ENCODE measurements at places on chromosomes 3 and 15.

- DNase-seq: no peak
Measured at GRCh38 chr3:41120460-41120859, 78.8 kb upstream of the CTNNB1 start.

- DNase-seq: no peak
Measured at GRCh38 chr15:74653426-74654102, 37.9 kb downstream of the CLK3 start.

DNA sequence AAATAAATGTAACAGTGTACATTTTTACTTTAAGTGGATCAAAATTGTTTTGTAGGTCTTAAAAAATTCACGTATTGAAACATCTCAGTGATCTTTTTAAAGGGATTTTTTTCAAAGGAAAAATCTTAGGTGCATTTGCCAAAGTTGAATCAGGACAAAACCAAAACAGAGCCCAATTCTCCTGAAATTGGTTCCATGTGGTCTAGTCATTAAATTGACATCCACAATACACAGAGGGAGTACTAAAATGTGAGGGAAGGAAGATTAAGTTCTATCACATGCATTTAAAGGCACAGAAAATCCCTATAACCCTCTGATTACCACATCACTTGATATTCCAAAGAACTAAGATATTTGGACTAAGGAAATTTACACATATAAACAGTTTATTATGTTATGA, 39.3 kb upstream of the HDC start:
- no peak for DNase-seq

DNA sequence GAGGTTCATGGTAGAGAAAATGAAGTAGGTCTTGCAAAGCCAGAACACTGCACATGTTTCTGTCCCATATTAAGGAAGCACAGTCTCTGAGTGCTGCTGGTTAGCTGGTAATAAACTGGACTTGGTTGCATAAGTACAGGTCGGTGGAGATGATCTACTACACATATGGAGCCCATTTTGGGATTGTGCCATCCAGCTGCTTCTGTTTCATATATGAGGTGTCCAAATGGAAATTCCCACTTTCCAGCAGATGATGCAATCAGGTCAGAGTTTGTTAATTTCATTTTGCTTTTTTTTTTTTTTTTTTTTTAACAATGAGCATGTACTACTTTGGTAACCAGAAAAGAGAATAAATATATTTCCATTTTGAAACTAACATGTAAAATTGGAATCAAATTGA, 122.6 kb downstream of the SATB1 start:
- no peak for DNase-seq

DNA sequence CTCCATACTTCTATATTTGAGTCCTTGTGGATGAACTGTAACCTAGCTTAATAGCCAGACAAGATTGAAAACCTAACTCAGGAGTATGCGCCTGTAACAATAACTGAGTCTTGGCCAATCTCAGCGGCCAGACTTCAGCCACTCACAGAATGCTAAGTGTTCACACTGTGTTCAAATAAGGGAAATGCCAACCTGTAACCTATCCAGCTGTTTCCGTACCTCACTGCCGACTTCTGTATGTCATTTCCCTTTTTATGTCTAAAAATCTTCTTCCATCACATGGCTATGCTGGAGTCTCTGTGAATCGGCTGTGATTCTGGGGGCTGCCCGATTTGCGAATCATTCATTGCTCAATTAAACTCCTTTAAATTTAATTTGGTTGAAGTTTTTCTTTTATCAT, 169.2 kb downstream of the NFKBIZ start:
- no peak for DNase-seq

GRCh38 chr15:29612701-29613100, 209.6 kb downstream of the TJP1 start:
- DNase-seq: no peak

- DNase-seq: no peak
Measured at GRCh38 chr3:119184796-119185570, 11.6 kb downstream of the UPK1B start.

DNA sequence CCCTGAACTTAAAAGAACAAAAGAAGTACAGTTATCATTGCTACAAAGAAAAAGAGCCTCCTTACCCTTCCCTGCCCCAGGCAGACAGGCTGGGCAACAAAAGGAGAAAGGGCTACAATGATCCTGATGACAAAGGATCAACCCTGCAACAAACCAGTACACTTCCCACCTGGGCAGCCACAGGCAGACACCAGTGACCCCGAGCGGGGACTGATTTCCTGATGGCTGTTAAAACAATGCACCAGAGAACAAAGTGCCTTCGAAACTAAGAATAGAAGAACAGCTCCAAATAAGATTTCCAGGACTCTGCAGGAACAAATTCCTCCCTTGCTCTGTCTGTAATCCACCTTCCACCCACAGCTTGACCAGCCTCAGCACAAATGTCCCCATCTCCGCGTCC, 106.3 kb upstream of the ARHGEF3 start:
- no peak for DNase-seq

DNA sequence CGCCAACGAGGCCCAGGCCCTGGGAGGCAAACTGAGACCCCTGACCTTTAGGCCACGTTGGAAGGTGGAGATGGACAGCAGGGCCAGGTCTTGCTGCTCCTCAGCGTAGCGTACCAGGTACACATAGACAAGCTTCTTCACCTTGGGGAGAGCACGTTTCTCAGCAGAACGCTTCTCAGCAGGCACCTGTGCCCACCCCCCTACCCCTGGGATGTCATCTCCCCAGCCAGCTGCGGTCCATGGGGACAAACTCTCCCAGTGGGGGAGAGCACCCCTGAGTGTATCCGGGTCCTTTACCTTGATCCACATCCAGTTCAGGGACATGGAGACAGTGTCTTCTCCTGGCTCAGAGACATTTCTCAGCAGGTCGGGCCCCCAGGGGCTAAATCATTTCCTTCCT, 21.0 kb downstream of the AP3B2 start:
- no peak for DNase-seq

DNA sequence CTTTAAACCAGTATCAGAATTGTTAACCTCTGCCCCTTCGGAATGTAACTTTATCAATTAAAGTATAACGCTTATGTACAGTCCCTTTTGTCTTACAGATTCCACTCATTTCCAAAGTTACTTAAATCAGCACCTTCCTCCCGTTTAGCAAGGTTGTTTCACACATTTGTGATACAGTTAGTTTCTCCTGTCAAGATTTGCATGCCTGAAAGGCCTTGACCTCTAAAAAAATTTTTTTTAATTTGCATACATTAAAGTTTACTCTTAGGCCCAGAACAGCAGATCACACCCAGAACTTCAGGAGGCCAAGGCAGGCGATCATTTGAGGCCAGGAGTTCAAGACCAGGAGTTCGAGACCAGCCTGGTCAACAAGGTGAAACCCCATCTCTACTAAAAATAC, 9.1 kb downstream of the INO80 start:
- DNase-seq: no peak

DNA sequence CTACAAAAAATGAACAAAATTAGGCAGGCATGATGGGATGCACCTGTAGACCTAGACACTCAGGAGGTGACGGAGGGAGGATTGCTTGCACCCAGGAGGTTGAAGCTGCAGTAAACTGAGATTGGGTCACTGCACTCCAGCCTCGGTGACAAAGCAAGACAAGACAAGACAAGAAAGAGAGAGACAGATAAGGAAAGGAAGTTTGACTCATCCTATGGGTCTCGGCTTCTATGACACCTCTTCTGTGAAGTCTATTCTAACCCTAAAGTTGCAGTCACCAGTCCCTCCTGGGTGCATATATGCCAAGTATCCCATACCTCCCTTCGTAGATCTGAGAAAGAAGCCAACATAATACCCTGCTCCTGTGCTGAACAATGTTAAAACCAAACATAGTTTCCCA, 7.9 kb upstream of the ZMAT3 start:
- DNase-seq: no peak

GRCh38 chr3:160105907-160106584, 117.4 kb downstream of the IL12A start:
- no peak for DNase-seq

DNA sequence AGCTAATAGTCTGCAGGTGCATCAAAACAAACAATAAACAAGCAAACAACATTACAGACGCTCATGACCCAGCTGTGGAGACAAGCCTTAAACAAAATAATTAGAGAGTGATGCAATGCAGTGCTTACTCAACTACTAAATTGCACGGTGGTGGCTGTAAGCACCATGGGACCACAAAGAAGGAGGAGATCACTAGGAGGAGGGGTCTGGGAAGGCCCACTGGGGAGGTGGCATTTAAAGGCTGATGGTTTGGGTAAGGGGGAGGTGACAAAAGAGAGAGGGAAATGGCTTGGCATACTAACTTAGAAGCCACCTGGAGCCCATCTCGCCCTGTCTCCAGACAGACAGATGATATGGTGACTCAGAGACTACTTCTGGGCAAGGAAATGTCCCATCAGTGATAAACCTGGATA, 516.7 kb downstream of the FOXP1 start:
- DNase-seq: no peak
